CD4-positive, alpha-beta T cell (primary cell): ENCODE measurements at places on chromosomes 5 and 9. TPM values are rescaled to one million over a fixed set of nuclear protein-coding genes. Genes with fewer than 3 reads are reported as not detected.

- H3K4me1 ChIP-seq: no peaks in the 10 kb centered on the region
- H3K27me3 ChIP-seq: no peaks in the 10 kb centered on the region
- DNase-seq: no peak
- H3K36me3 ChIP-seq: no peaks in the 10 kb centered on the region
- no peak overlapping the region for H3K27ac ChIP-seq
- H3K4me3 ChIP-seq: no peak overlapping the region
These were observed 220.6 kb upstream of the RASEF start for GRCh38 chr9:83283528-83283927.

DNA sequence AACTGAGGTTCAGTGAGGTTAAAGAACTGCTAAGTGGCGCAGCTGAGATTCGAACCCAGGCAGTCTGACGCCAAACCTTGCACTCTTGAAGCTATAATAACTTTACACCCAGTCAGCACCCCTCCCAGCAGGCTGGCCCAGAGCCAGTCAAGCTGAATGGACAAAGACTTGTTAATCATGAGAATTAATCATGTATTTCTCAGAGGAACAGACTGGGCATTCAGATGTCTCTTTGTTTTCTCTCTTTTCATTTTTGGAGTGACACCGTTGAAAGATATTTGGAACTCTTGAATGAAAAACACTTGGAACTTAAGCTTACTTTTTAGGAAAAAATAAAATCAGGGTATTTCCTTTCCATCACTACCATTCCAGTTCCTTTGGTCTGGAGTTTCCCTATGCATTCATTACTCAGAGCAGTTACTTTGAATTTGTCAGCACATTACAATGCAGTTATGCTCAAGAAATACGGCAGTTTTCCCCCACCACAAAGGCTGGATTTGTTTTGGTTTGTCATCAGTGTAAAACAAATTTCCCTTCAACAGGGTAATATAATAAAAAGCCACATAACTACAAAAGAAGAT, 22.6 kb upstream of the MAMDC2 start:
- no peaks in the 10 kb centered on the region for H3K4me1 ChIP-seq
- no peak overlapping the region for H3K27ac ChIP-seq
- DNase-seq: no peak
- H3K27me3 ChIP-seq: peaks cover 3% of the 10 kb centered on the region
- H3K4me3 ChIP-seq: no peak overlapping the region
- no peaks in the 10 kb centered on the region for H3K36me3 ChIP-seq

DNA sequence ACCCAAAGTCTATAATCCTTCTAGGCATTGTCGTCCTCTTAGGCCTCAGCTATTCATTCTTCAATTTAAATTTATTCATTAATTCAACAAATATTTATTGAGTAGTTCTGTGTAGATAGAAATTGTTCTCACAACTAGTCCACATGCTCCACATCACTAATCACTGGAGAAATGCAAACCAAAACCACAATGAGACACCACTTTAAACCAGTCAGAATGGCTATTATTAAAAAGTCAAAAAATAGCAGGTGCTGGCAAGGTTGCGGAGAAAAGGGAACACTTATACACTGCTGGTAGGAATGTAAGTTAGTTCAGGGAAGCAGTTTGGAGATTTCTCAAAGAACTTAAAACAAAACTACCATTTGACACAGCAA, 51.1 kb upstream of the TNFSF15 start:
- no peaks in the 10 kb centered on the region for H3K4me1 ChIP-seq
- DNase-seq: no peak
- H3K27ac ChIP-seq: no peak overlapping the region
- no peaks in the 10 kb centered on the region for H3K36me3 ChIP-seq
- H3K4me3 ChIP-seq: no peak overlapping the region

The SVEP1 gene
- total RNA-seq: not detected

GRCh38 chr5:6488021-6488420, 39.4 kb downstream of the UBE2QL1 start:
- no peak overlapping the region for H3K4me3 ChIP-seq
- no peaks in the 10 kb centered on the region for H3K27me3 ChIP-seq
- no peaks in the 10 kb centered on the region for H3K36me3 ChIP-seq
- DNase-seq: no peak

- no peak overlapping the region for H3K27ac ChIP-seq
- H3K4me3 ChIP-seq: no peak overlapping the region
- no peaks in the 10 kb centered on the region for H3K36me3 ChIP-seq
- H3K4me1 ChIP-seq: no peaks in the 10 kb centered on the region
- peaks cover 3% of the 10 kb centered on the region for H3K27me3 ChIP-seq
These were observed 49.6 kb upstream of the CCNG1 start for GRCh38 chr5:163387589-163388343.

- H3K36me3 ChIP-seq: no peaks in the 10 kb centered on the region
- no peak overlapping the region for H3K4me3 ChIP-seq
- DNase-seq: no peak
- no peaks in the 10 kb centered on the region for H3K4me1 ChIP-seq
These were observed 74.0 kb upstream of the PHYKPL start for GRCh38 chr5:178306430-178307225.

DNA sequence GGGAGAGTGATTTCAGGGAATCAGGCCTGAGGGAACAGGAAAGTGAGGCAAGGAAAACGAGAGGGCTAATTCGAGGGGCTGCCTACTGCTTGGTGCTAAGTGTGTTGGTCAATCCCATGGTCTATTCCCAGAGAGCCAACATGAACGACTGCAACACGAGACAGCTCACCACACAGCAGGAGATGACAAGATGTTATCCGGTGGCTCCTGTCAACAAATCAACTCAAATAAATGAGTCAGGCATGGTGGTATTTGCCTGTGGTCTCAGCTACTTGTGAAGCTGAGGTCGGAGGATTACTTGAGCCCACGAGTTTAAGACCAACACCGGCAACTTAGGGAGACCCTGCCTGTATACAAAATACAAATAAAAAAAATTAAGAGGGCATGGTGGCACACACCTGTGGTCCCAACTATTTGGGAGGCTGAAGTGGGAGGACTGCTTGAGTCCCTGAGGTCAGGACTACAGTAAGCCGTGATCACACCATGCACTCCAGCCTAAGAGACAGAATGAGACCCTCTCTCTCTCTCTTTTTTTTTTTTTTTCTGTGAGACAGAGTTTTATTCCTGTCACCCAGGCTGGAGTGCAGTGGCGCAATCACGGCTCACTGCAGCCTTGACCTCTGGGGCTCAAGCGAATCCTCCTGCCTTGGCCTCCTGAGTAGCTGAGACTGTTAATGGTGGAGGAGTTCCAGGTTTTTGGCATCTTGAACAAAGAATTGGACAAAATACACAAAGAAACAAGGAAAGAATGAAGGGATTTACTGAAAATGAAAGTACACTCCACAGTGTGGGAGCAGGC, 9.0 kb upstream of the FAF2 start:
- no peak overlapping the region for H3K27ac ChIP-seq
- H3K36me3 ChIP-seq: no peaks in the 10 kb centered on the region
- H3K27me3 ChIP-seq: no peaks in the 10 kb centered on the region
- no peak for DNase-seq

DNA sequence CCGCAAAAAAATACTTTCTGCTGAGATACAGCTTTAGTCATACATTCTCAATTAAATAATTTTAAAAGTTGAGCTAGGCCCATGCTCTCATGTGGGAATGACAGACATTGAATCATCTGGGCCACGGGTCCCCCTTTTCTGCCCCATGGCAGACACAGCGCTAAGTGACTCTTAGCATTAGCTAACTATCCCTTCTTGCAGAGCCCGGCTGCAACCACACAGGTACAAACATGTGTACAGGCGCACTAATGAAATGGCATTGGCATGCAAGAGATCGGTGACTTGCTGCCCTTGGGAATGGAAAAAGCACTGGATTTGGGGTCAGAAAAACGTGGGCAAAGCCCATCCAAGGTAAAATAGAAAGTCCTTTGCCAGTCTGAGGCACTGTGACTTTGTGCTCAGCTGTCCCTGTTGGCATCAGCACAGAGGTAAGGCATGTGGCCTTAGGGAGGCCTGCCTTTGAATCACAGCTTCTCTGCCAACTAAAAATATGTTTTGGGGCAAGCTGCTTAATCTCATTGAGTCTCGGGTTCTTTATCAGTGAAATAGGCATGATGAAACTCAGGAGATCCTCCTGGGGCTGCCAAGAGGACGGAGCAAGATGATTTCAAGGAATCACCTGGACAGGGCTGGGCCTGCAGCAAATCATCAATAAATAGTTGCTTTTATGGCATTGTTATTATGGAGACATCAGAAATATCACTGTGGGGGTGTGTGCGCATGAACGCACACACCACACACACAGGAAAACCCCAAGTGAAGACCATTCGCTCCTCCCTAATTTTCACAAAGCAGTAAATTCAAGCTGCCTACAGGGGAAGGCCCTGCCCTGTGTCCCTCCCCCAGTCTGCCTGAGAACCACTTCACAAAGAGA, 54.2 kb downstream of the WHRN start:
- H3K36me3 ChIP-seq: no peaks in the 10 kb centered on the region
- H3K27ac ChIP-seq: no peak overlapping the region
- peaks cover 24% of the 10 kb centered on the region for H3K4me1 ChIP-seq
- no peak for DNase-seq
- no peak overlapping the region for H3K4me3 ChIP-seq

DNA sequence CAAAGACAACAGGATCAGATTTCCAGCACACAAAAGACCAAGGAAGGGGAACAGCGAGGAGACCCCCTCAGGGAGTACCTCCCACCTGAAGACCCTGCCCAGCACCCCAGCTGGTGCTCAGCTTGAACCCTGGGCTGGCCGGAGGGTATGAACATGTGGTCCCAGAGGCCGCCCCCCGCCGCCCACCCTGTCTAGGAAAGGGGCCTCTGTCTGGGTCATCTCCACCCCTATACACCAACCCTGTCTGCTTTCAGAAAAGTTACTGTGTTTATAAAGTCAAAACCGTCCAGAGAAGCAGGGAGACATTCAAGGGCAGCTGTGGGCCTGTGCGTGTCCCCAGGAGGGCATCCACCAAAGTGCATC, 72.2 kb downstream of the ADAMTS2 start:
- no peaks in the 10 kb centered on the region for H3K36me3 ChIP-seq
- H3K27ac ChIP-seq: no peak overlapping the region
- H3K27me3 ChIP-seq: no peaks in the 10 kb centered on the region

GRCh38 chr5:172266071-172266675, 17.4 kb downstream of the UBTD2 start:
- H3K36me3 ChIP-seq: no peaks in the 10 kb centered on the region
- no peak overlapping the region for H3K27ac ChIP-seq
- H3K27me3 ChIP-seq: no peaks in the 10 kb centered on the region

DNA sequence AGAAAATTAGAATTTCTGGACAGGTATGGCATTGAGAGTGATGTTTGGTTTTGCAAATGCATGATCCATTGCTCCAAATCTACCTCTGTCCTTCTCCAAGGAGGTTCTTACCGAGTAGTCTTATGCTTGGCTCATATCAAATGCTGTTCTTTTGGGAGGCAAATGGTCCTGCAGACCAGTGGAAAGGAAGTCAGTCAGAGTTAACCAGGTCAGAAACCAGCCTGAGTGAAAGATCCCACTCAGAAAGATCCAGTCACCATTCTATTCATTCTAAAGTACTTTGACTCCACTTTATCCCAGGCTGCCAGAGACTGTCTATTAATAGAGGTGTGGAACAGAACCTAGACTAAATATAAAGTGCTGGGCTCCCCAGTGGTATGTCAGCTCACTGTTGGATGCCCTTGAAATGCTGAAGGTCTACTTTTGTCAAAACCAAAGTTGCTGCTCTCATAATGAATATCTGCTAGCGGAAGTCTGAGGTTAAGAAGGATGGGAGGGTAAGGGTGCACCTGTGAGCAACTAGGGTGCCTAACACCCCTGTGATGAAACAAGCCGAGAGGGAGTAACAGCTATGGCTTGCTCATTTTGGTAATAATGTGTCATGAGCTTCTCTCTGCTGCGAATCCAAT, 302.2 kb downstream of the ZNF608 start:
- no peak overlapping the region for H3K4me3 ChIP-seq
- H3K27me3 ChIP-seq: no peaks in the 10 kb centered on the region
- no peak overlapping the region for H3K27ac ChIP-seq
- H3K36me3 ChIP-seq: no peaks in the 10 kb centered on the region
- no peak for DNase-seq

The RETREG1 gene
- 69.7 TPM for total RNA-seq

GRCh38 chr5:93078082-93079038, 502.7 kb downstream of the NR2F1-AS1 start:
- H3K4me1 ChIP-seq: no peaks in the 10 kb centered on the region
- H3K4me3 ChIP-seq: no peak overlapping the region
- H3K27ac ChIP-seq: no peak overlapping the region
- DNase-seq: no peak
- H3K36me3 ChIP-seq: no peaks in the 10 kb centered on the region

DNA sequence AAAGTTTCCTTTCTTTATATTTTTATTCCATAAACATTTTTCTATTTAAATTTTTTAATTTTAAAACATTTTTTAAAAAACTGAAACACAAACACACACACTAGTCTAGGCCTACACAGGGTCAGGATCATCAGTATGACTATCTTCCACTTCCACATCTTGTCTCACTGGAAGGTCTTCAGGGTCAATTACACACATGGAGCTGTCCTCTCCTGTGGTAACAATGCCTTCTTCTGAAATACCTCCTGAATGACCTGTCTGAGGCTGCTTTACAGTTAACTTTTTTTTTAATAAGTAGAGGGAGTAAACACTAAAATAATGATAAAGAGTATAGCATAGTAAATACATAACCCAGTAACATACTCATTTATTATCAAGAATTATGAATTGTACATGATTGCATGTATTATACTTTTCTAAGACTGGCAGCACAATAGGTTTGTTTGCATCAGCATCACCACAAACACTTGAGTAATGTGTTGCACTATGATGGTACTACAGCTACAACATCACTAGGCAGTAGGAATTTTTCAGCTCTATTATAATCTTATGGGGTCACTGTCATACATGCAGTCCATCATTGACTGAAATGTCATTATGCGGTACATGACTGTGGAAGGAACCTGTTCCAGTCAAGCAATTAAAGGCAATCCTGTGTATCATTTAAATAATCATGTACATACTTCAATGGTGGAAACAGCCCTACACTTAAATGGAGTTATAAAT, 17.4 kb upstream of the CEP120 start:
- no peak overlapping the region for H3K27ac ChIP-seq
- H3K27me3 ChIP-seq: no peaks in the 10 kb centered on the region
- H3K4me1 ChIP-seq: peaks cover 5% of the 10 kb centered on the region
- DNase-seq: no peak
- H3K36me3 ChIP-seq: no peaks in the 10 kb centered on the region

GRCh38 chr5:148791696-148792095, 34.7 kb upstream of the ADRB2 start:
- no peak for DNase-seq
- H3K36me3 ChIP-seq: no peaks in the 10 kb centered on the region
- no peaks in the 10 kb centered on the region for H3K27me3 ChIP-seq
- H3K4me3 ChIP-seq: no peak overlapping the region
